ENCODE measurements at places on chromosomes 4 and X.
A peak's percentile ranks its signal among the peaks of the same experiment; 100 is the strongest.

DNA sequence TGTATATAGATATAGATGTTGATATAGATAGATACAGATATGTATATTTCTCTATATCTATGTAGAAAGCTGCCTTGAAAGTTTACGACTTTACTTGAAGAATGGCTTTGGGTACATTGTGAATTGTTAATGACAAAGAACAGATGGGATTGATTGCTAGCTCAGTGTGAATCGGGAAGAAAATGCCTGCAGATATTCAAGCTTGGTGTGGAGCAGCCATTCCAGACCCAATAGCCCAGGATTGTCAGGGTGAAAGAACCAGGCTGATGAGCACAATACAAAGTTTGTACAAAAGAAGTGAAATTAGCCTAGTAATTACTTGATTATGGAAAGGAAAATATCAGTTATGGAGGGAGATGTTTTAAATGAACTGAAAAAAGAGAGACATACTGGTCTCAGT is 946.2 kb downstream of the STPG2 start:
- DNase-seq: no peak

GRCh38 chrX:150731795-150732194 is 38.6 kb downstream of the MTMR1 start:
- no peak for DNase-seq

- DNase-seq: no peak
Observed at GRCh38 chr4:76584241-76585152, 149.5 kb downstream of the SHROOM3 start.

DNA sequence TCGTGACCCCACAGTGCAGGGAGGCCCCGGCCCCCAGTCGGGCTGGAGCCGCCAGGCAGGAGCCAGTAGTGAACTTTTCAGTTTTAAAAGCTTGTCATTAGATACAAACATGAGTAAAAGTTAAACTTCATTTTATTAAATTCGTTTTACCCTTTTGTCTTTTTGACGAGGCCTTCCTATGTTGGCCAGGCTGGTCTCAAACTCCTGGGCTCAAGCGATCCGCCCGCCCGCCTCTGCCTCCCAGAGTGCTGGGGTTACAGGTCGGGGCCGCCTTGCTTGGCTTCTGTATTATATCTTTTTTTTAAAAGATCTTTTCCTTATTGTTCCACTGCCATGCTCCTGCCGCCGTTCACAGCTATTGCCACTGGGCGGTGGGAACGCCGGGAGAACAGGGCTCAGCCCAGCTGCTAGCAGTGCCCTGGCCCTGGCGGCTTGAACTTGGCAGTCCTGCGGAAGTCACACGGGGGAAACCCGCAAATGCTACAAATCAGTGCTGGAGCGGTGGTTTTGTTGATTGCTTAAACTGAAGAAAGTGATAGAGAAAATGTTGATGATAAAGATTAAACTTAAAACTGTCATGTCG is 968 bp upstream of the NELFA start:
- peak; percentile 29 for DNase-seq

GRCh38 chr4:24975510-24975909 is 55.2 kb downstream of the LGI2 start:
- no peak for DNase-seq

- no peak for DNase-seq
Observed at GRCh38 chr4:87734936-87735335, 64.4 kb upstream of the IBSP start.

GRCh38 chrX:141201962-141202361 is 25.0 kb upstream of the LDOC1 start:
- no peak for DNase-seq

DNA sequence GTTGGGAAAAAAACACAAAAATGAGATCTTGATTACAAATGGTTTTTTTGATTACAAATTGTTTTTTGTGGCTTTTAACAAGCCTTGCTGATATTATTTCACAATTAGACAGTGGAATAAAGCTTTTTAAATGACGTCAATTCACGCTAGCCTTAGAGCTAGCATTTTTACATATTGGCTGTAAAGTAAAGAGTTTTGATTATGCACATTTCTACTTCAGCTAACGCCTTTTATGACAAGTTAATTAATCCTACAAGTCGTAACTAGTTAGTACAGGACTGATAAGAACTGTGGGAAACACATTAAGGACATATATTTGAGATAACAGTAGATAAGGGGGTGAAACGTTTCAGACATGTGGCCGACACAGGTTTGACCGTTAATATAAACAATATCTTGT is 95.7 kb upstream of the ATXN3L start:
- DNase-seq: no peak

- no peak for DNase-seq
Observed at GRCh38 chr4:169119536-169119935, 109.5 kb upstream of the CBR4 start.

DNA sequence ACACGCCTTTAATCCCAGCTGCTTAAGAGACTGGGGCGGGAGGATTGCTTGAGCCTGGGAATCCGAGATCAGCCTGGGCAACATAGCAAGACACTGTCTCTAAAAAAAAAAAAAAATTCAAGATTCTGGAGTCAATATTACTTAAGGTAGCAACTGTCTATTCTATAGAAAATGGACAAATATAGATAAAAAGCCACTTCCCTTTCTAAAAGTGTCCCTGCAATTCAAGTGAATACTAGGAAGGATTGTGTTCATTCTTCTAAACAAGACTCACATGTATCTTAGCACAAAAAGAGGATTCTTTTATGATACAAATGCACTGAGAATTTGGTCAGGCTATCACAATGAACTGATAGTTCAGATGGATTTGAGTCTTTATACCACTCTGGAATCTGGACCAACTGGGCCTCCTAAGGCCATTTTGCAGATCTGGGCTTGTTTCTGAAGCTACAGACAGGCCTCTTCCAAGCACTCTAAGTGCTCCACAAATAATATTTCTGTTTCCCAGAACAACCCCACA is 7.0 kb downstream of the PKD2 start:
- no peak for DNase-seq

- DNase-seq: no peak
Observed at GRCh38 chr4:120218981-120219380, 152.3 kb upstream of the MAD2L1 start.

DNA sequence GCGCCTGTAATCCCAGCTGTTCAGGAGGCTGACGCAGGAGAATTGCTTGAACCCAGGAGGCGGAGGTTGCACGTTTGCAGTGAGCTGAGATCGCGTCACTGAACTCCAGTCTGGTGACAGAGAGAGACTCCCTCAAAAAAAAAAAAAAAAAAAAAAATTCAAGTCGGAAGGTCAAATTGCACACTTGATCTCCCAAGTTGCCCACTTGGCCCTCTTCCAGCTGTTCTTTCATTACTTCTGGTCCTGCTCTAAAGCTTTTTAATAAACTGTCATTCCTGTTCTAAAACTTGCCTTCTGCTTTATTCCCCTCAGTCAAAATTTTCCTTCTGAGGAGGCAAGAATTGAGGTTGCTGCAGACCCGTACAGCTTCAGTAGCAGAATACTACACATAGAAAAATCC is 2358.0 kb downstream of the ARAP2 start:
- no peak for DNase-seq

GRCh38 chr4:2280531-2281300 is 18.8 kb upstream of the MXD4 start:
- no peak for DNase-seq
